Neural progenitor cell (in vitro differentiated cells): ENCODE measurements at places on chromosomes 13 and 19. TPM values are rescaled to one million over a fixed set of nuclear protein-coding genes. Genes with fewer than 3 reads are reported as not detected.

GRCh38 chr13:97948041-97948440 lies 5.4 kb upstream of the IPO5 start:
- H3K27me3 ChIP-seq, result no peaks in the 10 kb centered on the region
- H3K4me1 ChIP-seq, result no peaks in the 10 kb centered on the region
- no peak overlapping the region for H3K27ac ChIP-seq
- H3K36me3 ChIP-seq, result no peaks in the 10 kb centered on the region
- DNase-seq, result no peak

- DNase-seq, result no peak
- peaks cover 14% of the 10 kb centered on the region for H3K4me1 ChIP-seq
- no peaks in the 10 kb centered on the region for H3K27me3 ChIP-seq
- H3K27ac ChIP-seq, result no peak overlapping the region
Observed at GRCh38 chr19:30366282-30366681, 5.9 kb upstream of the ZNF536 start.

- H3K4me3 ChIP-seq, result no peak overlapping the region
- H3K36me3 ChIP-seq, result no peaks in the 10 kb centered on the region
- H3K27me3 ChIP-seq, result no peaks in the 10 kb centered on the region
- H3K4me1 ChIP-seq, result no peaks in the 10 kb centered on the region
- no peak overlapping the region for H3K27ac ChIP-seq
- DNase-seq, result no peak
Observed at GRCh38 chr13:109326601-109327000, 459.8 kb downstream of the IRS2 start.

DNA sequence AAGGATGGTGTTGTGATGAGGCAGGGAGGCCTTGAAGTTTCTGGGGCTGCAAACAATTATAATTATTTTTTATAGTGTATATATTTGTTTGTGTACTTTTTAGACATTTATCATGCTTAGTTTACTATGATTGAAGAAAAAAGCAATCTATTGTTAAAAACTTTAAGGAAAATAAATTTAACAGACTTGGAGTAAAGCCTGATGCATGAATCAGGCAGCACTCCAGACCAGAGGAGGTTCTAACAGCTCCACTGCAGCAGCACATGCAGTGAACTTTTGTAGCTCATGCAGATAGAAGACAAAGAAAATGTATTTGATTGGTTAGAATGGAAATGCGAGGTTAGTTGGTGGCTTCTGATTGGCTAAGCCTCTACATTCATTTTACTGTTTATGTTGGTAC lies 36.8 kb upstream of the PABPC3 start:
- DNase-seq, result no peak
- H3K4me3 ChIP-seq, result no peak overlapping the region
- no peaks in the 10 kb centered on the region for H3K27me3 ChIP-seq
- no peaks in the 10 kb centered on the region for H3K36me3 ChIP-seq

GRCh38 chr13:28459911-28460310 lies 35.0 kb downstream of the FLT1 start:
- H3K27ac ChIP-seq, result no peak overlapping the region
- no peaks in the 10 kb centered on the region for H3K27me3 ChIP-seq
- H3K4me3 ChIP-seq, result no peak overlapping the region
- no peak for DNase-seq

- peaks cover 6% of the 10 kb centered on the region for H3K4me1 ChIP-seq
- no peaks in the 10 kb centered on the region for H3K27me3 ChIP-seq
- H3K4me3 ChIP-seq, result no peak overlapping the region
- no peak for DNase-seq
- no peaks in the 10 kb centered on the region for H3K36me3 ChIP-seq
- no peak overlapping the region for H3K27ac ChIP-seq
Observed at GRCh38 chr19:51036519-51036918, 1.7 kb upstream of the KLK12 start.

Gene RAB20
- 0.58 and 2.4 TPM in 2 replicates for total RNA-seq

Gene CBY2
- total RNA-seq, result 0.31 TPM in 1 of 2 replicates, not detected in the other

Gene APOC4
- not detected in 2 replicates for total RNA-seq

Gene CEACAM21
- total RNA-seq, result 0.19 TPM in 1 of 2 replicates, not detected in the other
